Type B pancreatic cell (in vitro differentiated cells): ENCODE measurements at places on chromosomes 5 and 9.

- H3K27ac ChIP-seq, result no peak overlapping the region
- no peak overlapping the region for H3K4me3 ChIP-seq
- H3K27me3 ChIP-seq, result no peaks in the 10 kb centered on the region
- peaks cover 11% of the 10 kb centered on the region for H3K36me3 ChIP-seq
Observed at GRCh38 chr9:131522257-131523085, 8.6 kb downstream of the UCK1 start.

DNA sequence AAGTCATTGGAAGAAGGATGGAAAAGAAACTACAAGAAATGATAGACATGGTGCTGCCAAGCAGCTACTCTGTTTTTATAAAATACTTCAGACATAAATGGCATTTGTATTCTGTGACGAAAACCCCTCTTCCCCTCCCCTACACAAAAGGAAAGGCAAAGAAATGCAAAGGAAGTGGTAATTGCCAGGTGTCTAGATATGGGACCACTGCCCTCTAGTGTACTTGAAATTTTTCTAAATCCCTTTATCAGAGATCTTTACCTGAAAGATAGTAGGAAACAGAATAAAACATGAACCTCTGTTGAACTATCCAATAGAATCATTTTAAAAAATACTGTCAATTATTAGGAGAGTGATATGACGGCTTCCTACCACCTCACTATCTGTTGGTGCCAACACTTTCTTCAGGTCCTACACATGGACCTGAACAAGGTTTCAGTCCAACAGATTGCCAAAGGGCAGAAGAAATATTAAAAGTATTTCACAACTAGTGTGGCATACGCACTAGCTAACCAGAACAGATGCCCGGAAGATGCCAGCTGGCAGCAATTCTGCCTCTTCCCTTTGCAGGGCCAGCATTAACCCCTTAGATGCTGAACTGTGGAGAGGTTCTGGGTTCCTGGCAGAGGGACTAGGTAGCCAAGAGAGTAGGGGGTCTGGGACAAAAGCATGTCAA, 104.1 kb downstream of the TSSK1B start:
- peaks cover 7% of the 10 kb centered on the region for H3K4me1 ChIP-seq
- H3K27ac ChIP-seq, result no peak overlapping the region
- H3K4me3 ChIP-seq, result no peak overlapping the region
- no peak for DNase-seq
- H3K36me3 ChIP-seq, result no peaks in the 10 kb centered on the region

- H3K27ac ChIP-seq, result no peak overlapping the region
- H3K4me1 ChIP-seq, result no peaks in the 10 kb centered on the region
- H3K4me3 ChIP-seq, result no peak overlapping the region
- DNase-seq, result no peak
- peaks cover 6% of the 10 kb centered on the region for H3K27me3 ChIP-seq
- no peaks in the 10 kb centered on the region for H3K36me3 ChIP-seq
Observed at GRCh38 chr5:178176791-178177190, 10.4 kb downstream of the GMCL2 start.

- H3K27me3 ChIP-seq, result no peaks in the 10 kb centered on the region
- H3K4me1 ChIP-seq, result no peaks in the 10 kb centered on the region
- no peak overlapping the region for H3K4me3 ChIP-seq
- peaks cover 32% of the 10 kb centered on the region for H3K36me3 ChIP-seq
- no peak for DNase-seq
Observed at GRCh38 chr5:58985311-58985710, 402.4 kb downstream of the RAB3C start.

DNA sequence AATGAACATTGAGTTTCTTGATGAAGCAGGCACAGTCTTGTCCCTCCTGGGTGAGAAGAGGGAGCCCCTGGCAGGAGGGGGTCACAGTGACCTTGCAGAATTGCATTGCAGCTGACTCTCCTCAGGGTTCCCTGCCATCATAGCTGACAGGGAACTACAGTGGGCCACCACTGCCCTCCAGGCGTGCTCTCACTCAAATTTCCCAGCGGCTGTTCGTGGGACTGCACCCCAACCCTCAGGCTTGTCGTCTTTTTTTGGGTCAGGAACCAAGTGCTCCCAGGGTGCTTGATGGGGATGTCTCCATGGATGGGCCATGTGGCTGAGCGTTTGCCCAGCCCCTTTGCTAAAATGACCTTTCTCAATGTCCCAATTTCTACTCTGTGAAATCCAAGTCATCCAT, 215.8 kb downstream of the MELK start:
- no peak overlapping the region for H3K4me3 ChIP-seq
- H3K27ac ChIP-seq, result no peak overlapping the region
- H3K36me3 ChIP-seq, result no peaks in the 10 kb centered on the region
- H3K27me3 ChIP-seq, result peaks cover 58% of the 10 kb centered on the region
- no peaks in the 10 kb centered on the region for H3K4me1 ChIP-seq

DNA sequence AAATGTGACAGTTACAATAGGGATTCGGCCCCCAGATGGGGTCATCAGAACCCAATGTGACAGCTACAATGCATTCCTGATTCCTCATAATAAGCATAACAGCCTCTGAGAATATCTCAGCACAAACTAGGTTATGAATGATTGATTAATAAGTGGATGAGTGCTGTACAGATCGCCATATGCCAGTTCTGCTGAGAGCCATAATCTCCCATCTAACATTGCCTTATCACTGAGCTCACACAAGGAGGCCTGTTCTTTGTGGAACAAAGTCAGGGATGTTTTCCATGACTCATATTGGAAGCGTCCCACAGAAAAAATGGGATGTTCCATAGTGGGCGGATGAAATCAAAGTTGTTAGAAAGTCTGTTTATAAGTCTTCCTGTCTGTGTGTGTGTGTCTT, 89.6 kb downstream of the KIF4B start:
- no peaks in the 10 kb centered on the region for H3K4me1 ChIP-seq
- peaks cover 2% of the 10 kb centered on the region for H3K27me3 ChIP-seq
- no peak for DNase-seq
- H3K4me3 ChIP-seq, result no peak overlapping the region

DNA sequence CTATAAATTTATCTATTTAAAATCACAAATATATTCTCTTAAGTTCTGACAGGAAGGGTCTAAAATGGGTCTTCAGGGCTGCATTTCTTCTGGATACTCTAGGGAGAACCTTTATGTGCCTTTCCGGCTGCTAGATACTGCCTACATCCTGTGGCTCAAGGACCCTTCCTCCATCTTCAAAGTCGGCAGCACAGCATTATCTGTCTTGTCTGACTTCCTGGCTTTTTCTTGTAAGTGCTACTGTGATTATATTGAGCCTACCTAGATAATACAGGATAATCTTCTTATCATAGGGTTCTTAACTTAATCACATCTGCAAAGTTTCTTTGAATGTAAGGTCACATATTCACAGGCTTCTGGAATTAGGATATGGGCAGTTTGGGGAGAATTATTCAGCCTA, 943.8 kb upstream of the TYRP1 start:
- no peaks in the 10 kb centered on the region for H3K27me3 ChIP-seq
- no peaks in the 10 kb centered on the region for H3K36me3 ChIP-seq
- H3K27ac ChIP-seq, result no peak overlapping the region
- H3K4me1 ChIP-seq, result no peaks in the 10 kb centered on the region
- no peak overlapping the region for H3K4me3 ChIP-seq

DNA sequence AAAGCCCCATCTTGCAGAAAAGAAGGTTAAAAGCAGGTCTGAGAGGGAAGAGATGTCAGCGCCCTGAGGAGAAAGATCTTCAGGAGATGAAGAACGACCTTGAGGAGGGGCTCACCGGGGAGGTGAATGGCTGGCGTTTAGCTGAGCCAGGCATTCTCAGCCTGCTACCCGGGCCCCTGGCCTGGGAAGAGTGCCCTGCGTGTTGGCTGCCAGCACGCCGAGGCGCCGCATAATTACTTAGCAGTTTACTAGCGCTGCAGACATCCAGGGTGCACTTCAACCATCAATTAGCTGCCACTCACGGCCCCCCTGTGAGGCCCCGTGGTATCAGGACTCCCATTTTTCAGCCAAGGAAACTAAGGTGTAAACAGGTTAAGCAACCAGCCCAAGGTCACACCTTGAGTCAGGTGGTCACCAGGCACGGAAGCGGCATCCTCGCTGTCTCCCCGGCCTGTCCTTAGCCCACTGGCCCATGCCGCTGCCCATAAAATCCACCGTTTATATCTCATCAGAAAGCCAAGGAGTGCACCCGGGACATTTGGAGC, 551.9 kb downstream of the BNC2 start:
- peaks cover 16% of the 10 kb centered on the region for H3K27me3 ChIP-seq
- H3K27ac ChIP-seq, result no peak overlapping the region
- no peaks in the 10 kb centered on the region for H3K36me3 ChIP-seq
- no peak overlapping the region for H3K4me3 ChIP-seq
- no peak for DNase-seq

GRCh38 chr5:61313960-61314681, 17.9 kb upstream of the ZSWIM6 start:
- H3K27me3 ChIP-seq, result no peaks in the 10 kb centered on the region
- DNase-seq, result no peak
- peaks cover 19% of the 10 kb centered on the region for H3K4me1 ChIP-seq

DNA sequence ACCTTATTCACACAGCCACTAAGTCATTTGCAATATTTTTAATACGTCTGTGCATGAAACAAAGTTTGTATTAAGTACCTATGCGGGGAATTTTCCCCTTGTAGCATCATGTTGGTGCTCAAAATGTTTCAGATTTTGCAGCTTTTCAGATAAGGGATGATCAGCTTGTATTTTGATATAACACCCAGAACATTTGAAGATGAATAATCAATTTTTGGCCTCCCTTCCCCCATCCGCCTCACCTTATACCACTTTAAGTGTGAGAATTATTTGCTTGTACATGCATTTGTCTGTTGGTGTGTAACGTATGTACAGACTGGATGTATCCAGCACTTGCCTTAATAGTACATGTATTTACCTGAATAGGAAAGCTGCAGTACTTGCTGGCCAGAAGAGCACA, 1.7 kb downstream of the JAK2 start:
- H3K27ac ChIP-seq, result no peak overlapping the region
- H3K4me3 ChIP-seq, result peak overlapping the region; percentile 23
- H3K4me1 ChIP-seq, result peaks cover 20% of the 10 kb centered on the region
- no peak for DNase-seq

- no peak overlapping the region for H3K27ac ChIP-seq
- peaks cover 5% of the 10 kb centered on the region for H3K4me1 ChIP-seq
- no peak for DNase-seq
Observed at GRCh38 chr9:35481347-35481975, 8.4 kb upstream of the RUSC2 start.

GRCh38 chr5:139747583-139748504, 47.8 kb upstream of the PSD2 start:
- peak overlapping the region; percentile 76 for H3K27ac ChIP-seq
- peaks cover 47% of the 10 kb centered on the region for H3K27me3 ChIP-seq
- H3K4me1 ChIP-seq, result peaks cover 69% of the 10 kb centered on the region
- no peak for DNase-seq

DNA sequence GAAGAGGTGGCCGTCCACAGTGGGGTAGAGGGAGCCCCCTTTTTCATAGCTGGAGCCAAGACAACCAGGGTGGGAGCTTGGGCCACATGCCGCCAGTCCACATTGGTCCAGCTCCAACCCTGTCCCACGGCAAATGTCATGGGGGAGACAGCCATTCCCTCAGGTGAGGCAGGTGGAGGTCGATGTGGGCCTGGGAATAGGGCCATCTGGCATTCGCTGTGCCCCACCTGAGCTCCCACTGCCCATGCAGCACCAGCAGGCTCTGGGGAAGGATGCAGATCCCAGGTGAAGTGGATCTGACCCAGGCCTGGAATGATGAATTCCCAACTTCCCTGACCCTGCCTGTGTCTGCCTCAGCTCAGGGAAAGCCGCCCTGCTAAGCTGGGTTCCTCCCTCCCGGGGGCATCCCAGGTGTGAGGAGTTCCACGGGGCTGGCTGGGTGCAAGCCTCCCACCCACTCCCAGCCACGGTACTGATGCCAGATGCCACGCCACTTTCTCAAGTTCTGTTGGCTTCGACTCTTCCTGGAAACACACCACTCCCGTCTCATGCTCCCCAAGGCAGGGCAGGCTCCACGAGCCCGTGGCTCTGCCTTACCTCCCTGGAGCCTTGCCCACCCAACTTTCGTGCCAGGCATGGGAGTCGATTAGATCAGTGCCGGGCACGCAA, 25.2 kb upstream of the FCN2 start:
- H3K27me3 ChIP-seq, result peaks cover 3% of the 10 kb centered on the region
- no peaks in the 10 kb centered on the region for H3K36me3 ChIP-seq
- H3K4me3 ChIP-seq, result no peak overlapping the region

DNA sequence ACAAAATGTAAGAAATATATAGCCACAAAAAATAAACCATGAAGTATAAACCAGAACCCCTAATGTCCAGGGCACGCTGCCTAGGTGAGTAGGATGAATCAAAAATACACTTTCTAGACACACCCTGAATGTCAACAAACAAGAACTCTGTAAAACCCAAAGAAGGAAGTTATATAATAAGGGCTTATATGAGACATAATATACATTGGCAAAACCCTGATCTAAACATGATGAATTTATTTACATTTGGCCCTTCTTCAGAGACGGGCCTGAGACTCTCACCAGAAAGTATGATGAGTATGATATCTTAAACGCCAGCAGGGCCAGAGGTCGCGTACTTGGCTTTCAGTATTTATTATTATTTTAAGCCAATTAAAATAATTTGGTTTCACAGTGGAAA, 125.1 kb upstream of the FST start:
- H3K4me1 ChIP-seq, result no peaks in the 10 kb centered on the region
- H3K27me3 ChIP-seq, result no peaks in the 10 kb centered on the region
- no peak overlapping the region for H3K4me3 ChIP-seq
- no peak for DNase-seq
- H3K27ac ChIP-seq, result no peak overlapping the region
